Neuronal stem cell (in vitro differentiated cells): ENCODE measurements at places on chromosomes 6 and 20.

GRCh38 chr20:6709910-6710595 lies 57.4 kb upstream of the BMP2 start:
- DNase-seq = no peak

GRCh38 chr6:96975852-96976251 lies 51.3 kb downstream of the KLHL32 start:
- no peak for DNase-seq

- DNase-seq = no peak
Observed at GRCh38 chr6:165695722-165696515, 32.9 kb upstream of the PDE10A start.

DNA sequence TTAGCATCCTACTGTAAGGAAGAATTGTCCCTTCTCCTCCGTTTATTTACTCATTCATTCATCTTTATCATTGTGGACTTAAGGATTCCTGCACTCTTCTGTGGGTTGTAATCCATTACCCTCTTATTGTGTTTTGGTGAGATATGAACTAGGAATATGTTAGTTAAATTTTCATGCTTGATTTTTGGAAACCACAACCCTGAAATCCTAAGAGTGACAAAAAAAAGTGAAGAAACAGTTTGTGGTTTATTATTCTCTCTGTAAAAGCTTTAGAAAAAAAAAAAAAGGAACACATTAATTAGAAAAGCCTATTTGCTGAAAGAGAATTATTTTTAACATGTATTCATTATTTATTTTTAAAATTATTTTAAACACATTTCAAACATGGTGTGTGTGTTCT lies 36.7 kb upstream of the INSM1 start:
- DNase-seq = no peak

DNA sequence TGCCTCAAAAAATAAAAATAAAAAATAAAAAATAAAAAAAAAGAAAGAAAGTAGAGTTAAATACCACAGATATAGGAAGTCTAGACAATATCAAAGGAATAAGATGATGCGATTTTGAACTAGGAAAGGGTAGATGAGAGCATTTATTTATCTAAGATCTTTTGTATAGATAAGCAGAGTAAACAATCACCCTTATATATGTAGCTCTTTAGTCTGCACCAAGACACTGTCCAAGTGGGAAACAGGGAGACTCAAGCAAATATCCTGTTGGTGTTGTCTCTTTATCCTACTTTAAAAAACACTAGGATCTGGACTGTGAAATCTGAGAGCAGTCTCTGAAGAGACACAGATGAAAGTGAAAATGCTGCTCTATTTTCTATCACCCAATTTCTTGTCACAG lies 587.0 kb upstream of the FLRT3 start:
- DNase-seq = no peak

GRCh38 chr6:39347906-39348585 lies 25.5 kb upstream of the KCNK16 start:
- peak; percentile 60 for DNase-seq

DNA sequence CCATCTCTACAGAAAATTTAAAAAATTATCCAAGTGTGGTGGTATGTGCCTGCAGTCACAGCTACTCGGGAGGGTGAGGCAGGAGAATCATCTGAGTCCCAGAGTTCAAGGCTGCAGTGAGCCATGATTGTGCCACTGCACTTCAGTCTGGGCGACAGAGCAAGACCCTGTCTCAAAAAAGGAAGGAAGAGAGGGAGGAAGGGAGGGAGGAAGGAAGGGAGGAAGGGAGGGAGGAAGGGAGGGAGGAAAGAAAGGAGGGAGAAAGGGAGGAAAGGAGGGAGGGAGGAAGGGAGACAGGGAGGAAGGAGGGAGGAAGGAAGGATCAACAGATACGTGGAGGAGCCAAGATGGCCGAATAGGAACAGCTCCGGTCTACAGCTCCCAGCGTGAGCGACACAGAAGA lies 90.1 kb downstream of the ZNF217 start:
- DNase-seq = no peak

GRCh38 chr6:143745166-143746133 lies 67.7 kb downstream of the PHACTR2 start:
- DNase-seq = peak; percentile 40

DNA sequence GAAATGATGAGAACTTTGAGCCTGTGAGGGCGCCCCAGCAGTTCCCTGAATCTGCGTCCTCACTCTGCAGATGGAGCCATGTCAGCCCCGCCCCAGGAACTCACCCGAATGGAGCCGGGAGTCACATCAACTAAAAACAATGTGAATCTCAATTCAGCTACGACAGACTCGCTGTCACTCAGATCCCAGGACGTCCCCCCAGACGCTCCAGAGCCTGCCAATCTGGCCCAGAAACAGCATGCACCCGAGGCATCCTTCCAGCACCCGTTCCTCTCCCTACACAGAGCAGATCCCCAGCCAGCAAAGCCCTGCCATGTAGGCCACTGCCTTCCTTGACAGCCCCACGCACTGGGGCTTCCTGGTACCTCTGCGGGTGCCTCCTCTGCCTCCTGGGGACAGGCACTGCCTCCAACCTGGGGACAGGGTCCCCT lies 248.0 kb downstream of the TTLL2 start:
- DNase-seq = no peak

GRCh38 chr6:135832166-135832565 lies 19.3 kb upstream of the PDE7B start:
- DNase-seq = no peak

- no peak for DNase-seq
Observed at GRCh38 chr6:157625111-157625510, 197.9 kb upstream of the SNX9 start.

DNA sequence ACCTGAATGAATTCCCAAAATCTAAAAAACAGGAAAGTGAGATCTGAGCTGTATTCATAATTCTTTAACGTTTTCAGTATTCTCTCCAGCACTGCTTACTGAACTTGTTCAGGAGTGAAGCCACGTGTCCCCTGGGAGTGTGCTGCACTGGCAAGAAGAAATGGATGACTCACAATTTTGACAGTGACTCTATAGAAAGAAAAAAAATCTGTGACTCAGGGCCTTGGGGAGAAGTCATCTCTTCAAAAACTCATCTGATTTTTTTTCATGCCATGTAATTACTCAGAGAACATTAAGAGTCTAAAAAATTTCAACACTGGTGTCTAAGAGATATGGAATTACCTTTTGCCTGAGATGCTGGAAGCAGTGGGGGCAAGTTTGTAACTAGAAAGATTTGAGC lies 39.7 kb downstream of the ANKEF1 start:
- DNase-seq = no peak

DNA sequence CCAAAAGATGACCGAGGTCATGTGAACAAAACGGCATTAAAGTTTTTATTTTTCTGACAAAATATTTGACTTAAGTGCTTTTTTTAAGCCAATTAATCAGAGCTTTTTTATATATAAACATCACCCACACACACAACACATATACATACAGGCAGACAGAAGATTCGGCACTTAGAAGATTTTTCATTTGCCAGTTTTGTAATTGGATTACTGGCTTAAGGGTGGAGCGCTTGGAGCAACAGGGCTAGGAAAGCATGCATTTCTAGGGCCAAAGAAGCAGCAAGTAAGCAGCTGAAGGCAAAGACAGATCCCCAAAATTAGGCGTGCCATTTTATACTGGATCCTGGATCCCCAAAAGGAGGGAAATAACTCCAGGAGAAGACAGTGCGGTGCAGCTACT lies 30.3 kb downstream of the SAMD5 start:
- no peak for DNase-seq

DNA sequence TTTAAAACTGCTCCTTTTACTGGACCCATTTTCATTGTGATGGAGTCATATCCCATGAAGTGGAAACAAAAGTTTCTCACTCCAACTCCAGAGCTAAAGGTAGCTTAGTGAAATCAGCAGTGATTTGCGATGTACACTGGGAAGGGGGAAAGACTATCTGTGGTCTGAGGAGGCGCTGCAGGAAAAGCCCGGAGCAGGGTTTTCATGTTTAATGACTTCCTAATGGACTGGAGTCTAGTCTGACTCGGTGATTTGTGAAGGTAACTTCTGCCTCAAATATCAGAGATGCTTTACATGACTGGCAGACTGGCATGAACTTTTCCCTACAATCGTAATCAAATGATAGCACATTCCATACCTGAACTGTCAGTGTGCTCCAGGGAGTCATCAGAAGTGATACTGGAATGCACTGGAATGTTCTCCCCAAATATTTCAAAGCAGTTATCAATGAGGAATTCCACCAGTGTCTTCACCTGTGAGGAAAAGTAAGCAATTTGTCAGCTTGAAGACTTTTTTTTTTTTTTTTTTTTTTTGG lies 7.0 kb downstream of the TAGAP start:
- no peak for DNase-seq

- no peak for DNase-seq
Observed at GRCh38 chr6:4608361-4609115, 167.7 kb upstream of the CDYL start.

DNA sequence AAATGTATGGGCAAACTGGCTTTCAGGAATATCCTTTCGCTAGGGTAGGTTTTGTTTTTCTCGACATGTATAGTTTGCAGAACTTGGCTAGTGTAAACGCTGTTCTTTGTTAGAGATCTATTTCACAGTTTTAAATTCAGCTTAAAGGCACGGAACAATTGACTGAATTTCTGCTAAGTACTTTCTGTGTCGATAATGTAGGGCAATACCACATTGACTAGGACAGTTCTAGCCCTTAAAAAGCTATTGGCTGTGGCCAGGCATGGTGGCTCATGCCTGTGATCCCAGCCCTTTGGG lies 92.8 kb downstream of the CEP57L1 start:
- no peak for DNase-seq

DNA sequence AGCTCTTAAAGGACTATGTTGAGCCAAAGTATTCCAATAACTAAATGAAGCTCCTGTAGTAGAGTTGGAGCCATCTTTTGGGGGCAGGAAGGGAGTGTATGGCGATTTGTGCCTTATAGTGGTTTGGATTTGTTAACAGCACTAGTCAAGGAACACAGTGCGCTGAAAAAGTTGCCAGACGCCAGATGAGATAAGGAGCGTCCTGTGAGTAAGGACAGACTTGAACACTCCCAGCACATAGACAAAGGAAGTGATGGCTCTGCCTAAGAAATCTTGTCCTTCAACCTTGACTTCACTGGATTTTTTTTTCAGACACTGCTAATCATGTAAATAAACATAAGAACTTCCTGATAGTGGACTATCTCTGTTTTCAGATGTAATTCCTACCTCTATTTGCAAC lies 136.9 kb downstream of the TRMT11 start:
- no peak for DNase-seq

GRCh38 chr6:52415917-52416628 lies 4.1 kb upstream of the EFHC1 start:
- DNase-seq = no peak
